Smooth muscle cell of the brain vasculature (primary cell): ENCODE measurements at places on chromosomes 2 and 18.

DNA sequence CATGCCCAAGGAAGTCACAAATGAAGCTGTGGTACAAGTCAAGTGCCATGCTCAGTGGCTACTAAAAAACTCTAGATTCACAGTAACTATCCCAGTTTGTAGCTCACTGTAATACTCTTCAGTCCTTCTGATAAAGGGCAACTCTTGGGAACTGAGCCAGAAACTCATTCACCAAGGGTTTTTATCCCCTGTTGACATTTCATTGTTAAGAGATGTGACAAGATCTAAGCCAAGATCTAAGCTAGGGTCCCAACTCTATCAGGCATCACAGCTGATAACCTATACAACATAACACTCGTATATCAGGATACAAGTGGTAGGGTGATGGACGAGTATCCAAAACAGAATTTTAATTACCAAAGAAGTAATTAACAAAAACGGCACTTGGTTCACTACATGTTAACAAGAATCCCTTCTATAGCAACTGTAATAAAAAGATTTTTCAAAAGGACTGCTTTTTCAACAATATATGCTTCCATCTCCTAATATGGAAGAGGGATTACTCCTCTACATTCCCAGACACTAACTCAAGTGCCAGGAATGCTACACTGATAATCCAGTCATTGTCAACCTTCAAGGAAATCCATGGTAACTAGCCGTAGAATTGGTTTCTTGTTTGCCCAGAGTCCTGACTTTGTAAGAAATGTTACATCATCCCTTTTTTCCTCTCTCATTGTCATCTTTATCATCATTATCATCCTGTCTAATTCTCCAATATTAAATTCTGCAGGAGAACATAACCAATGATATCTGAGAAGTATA lies 111.7 kb downstream of the CDH2 start:
- no peak for DNase-seq

DNA sequence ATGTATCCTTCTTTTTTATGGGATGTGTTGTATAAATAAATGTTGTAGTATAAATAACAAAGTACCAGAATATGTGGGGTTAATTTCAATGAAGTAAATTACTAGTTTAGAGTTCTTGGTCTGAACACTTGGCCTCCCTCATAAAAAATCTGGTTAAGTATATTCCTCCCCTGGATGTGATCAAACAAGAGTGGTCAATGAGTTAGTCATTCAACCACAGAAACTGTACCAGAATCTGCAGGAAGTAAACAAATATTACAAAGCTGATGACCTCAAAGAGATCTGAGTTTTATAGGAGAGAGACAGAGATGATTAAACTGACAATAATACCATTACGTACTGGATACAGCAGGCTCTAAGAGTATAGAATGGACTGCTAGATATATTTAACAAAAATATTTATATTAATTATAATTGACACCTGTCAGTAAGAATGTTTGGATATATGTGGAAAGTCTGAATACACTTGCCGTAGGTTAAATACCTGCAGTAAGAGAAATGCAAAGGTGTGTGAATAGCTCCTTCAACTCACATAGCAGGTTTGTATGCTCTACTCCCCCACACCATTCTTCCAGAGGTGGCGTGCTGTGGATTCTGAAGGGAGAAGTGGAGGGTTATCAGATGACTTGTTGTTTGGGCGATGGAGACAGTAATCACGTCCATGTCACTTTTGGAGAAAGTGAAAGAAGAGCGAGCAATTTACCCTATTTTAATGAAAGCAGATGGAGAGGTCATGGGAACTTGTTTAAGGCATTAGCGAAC lies 108.3 kb upstream of the LRATD1 start:
- no peak for DNase-seq

- DNase-seq = peak; percentile 37
Measured at GRCh38 chr2:214069254-214069653, 341.6 kb upstream of the VWC2L start.

DNA sequence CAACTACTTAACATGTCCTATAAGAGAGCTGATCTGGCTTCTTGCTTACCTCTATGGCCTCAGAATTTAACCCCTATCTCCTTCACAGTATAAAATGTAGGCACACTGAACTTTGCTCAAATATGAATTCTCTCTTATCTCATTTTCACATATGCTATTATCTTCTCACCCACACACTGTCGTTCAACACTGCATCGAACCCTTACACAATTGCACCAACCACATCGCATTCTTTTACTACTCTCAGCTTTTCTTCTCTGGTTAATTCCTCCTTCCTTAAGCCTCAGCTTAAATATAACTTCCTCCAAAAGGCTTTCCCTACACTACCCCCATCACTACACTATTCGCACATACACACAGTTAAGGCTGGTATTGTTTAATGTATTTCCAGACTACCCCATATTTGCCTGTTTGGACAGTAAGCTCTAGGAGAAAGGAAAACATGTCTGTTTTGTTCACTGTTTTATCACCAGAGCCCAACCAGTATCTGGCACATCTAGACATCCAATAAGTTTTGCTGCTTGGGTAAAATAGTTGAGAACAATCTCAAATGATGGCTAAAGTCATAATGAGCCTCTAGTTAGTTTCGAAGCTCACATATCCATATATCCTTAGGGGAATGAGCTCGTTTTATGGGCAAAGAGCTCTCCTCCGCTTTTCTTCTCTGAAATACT lies 47.7 kb downstream of the HIBCH start:
- no peak for DNase-seq
